ENCODE measurements at places on chromosomes 7 and 10. TPM values are rescaled to one million over a fixed set of nuclear protein-coding genes. Genes with fewer than 3 reads are reported as not detected.
A peak's percentile ranks its signal among the peaks of the same experiment; 100 is the strongest.

- peak; percentile 65 for DNase-seq
Observed at GRCh38 chr10:96987842-96988175, 155.7 kb downstream of the LCOR start.

DNA sequence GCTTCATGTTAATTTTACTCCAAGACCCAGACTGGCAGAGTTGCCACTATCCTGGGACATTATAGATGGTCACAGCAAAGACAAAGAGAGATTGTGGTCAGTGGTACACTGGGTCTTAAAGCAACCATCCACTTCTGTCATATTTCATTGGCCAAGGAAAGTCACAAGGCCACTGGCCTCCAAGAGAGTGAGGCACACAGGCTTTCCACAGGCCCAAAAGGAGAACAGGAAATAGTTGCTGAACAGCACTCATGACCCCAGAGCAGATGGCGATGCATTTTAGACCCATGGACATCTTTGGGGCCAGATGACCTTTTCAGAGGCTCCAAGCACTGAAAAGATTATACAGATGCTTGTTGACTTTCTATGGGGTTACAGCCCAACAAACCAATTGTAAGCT, 97.4 kb downstream of the ARID5B start:
- DNase-seq, result no peak

- no peak for DNase-seq
Observed at GRCh38 chr7:1665549-1666316, 4.3 kb upstream of the ELFN1 start.

Gene INTS1
- 58.5 TPM for total RNA-seq

Gene AGR2
- not detected for total RNA-seq

Gene GLRX3
- total RNA-seq, result 116 TPM

DNA sequence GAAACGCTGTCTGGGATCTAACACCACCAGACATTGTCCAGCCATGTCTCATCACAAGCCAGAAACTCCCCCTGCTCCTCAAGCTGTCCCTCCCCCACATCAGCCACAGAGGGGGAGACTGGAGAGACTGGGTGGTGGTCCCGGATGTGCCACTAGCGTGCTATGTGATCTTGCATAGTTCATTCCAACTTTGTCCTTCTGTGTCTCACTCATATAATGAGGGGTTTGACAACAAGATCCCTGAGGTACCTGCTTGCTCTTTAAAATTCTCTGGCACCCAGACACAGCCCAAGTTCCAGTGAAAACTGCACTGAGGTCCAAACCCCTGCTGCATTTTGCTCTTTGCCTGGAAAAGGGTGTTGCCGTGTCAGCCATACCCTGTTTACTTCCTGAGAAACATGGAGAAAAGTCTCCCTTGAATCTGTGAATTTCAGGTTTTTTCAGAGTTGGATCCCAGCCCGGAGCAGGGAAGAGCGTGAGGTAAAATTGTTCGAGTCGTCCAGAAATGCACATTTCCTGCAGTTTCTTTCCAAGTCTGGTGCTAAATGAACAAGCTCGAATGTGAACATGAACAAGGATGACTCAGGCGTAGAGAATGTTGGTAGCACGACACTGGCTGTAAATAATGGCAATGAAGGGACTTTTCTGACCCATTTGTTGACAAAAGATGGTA, 156.6 kb downstream of the CCDC3 start:
- peak; percentile 62 for DNase-seq

- no peak for DNase-seq
Observed at GRCh38 chr7:75657866-75658265, 80.9 kb downstream of the HIP1 start.

GRCh38 chr10:132223156-132223590, 36.4 kb downstream of the DPYSL4 start:
- peak; percentile 79 for DNase-seq

Gene UPK3B
- 0.24 TPM for total RNA-seq

DNA sequence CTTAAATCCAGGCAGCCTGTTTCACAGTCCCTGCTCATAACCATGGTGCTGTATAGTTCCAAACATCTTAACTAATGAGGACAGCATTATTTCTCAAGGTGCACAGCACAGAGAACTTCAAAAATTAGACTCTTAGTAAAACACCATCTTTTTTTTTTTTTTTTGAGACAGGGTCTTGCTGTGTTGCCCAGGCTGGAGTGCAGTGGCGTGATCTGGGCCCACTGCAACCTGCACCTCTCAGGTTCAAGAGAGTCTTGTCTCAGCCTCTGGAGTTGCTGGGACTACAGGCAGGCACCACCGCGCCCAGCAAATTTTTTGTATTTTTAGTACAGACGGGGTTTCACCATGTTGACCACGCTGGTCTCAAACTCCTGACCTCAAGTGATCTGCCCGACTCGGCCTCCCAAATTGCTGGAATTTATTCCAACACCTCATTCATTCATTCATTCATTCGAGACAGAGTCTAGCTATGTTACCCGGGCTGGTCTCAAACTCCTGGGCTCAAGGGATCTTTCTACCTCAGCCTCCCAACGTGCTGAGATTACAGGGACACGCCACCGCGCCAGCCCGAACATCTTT, 507 bp upstream of the TMEM254 start:
- DNase-seq, result no peak

- no peak for DNase-seq
Observed at GRCh38 chr10:25556457-25556856, 377.6 kb upstream of the MYO3A start.

GRCh38 chr7:81666209-81666608, 103.6 kb downstream of the HGF start:
- no peak for DNase-seq

- peak; percentile 82 for DNase-seq
Observed at GRCh38 chr10:68327889-68328786, 3.7 kb upstream of the HNRNPH3 start.

GRCh38 chr10:60414111-60414510, 24.4 kb upstream of the ANK3 start:
- peak; percentile 22 for DNase-seq

DNA sequence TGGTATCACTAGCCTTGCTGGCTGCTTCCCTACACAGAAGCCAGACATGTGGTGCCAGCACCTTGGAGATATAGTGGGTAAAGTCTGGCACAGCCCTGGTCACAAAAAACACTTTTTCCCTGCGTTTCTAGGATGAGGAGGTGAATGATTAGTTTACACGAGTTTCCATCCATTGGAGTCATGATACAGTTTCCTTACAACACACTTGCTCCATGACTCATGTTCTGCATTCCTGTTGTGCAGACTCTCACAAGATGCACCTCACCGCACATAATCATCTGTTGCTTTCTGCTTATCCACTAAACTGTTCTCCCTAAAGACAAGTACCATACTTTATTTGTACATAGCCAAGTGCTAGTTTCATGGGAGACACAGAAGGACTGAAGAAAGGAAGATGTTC, 747.1 kb upstream of the GALNT17 start:
- DNase-seq, result no peak

DNA sequence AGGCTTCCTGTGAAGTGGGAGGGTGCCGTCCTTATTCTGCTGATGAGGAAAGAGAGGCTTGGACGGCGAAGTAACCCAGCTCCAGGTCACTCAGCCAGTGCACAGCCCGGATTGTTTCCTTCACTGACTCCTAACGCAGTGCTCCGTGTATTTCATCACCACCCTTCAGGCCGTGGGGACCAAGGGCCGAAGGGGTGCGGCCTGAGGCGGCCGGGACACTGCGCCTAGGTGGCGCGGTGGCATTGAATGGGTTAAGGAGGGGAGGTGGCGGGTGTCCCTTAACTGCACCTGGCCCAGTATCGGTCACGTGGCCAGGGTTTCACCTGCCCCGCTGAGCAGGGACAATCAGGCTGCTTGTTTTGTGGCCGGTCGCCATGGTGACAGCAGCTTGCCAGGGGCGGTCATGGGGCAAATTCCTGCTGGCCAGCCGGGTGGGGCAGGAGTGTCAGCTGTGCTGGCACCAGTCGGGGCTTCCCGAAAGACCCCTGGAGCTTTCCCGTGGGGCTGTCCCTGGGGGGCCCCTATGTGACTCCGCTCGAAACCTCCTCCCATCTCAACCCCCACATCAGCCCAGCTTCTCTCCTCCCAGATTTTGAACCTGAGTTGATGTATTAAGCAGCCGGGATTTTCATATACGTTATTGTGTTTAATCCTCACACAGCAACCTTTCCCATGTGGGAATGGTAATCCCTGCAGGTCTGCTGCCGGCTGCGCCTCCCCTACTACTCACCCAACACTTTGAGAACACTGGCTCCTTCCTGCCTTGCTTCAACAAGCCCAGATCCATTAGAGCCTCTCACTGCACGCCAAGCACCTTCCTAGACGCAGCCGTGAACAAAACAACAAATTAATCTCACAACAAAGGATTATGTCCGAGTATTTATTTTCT, 4.4 kb upstream of the ABHD11 start:
- DNase-seq, result peak; percentile 83

Gene SFTPA1
- total RNA-seq, result not detected

Gene HABP2
- total RNA-seq, result not detected

- DNase-seq, result no peak
Observed at GRCh38 chr10:122657255-122657654, 42.4 kb downstream of the C10orf120 start.

DNA sequence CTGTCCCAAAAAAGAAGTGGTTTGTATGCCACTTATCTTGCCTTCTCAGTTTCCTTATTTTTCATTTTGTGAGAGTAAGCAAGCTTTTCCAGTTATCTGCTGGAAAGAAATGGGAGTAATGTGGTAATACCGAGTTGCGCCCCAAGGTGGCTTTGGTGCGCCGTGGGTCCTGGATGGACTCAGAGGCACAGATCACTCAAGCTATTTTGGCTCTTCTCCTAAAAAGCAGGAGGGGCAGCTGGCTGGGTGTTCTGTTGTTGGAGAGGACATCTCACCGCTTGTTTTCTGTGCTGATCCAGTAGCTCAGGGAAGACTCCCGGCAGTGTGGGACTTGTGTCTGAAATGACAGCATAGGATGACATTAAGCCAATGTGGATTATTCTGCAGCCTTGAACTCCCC, 16.4 kb downstream of the PRKRIP1 start:
- DNase-seq, result peak; percentile 80

DNA sequence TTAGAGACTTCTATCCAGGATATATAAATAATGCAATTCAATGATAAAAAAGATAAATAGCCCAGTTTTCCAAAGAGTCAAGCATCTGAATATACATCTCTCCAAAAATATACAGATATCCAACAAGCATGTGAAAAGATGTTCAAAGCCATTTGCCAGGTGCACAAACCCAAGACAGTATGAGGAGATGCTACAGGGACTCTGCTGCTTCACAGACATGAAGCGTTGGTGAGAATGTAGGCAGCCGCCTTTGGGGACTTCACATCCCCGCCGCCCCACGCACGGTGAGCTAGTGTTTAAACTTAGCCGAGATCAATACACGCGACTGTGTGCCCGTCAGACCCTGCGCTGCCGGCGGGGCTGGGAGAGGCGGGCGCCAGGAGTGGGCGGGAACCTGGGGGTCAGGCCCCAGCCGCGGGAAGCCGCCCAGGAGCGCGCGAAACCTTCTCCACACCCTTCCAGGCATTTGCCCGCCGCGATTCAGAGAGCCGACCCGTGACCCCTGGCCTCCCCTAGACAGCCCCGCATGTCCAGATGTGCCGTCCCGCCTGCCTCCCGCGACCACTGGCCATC, 927 bp upstream of the ALOX5 start:
- no peak for DNase-seq

DNA sequence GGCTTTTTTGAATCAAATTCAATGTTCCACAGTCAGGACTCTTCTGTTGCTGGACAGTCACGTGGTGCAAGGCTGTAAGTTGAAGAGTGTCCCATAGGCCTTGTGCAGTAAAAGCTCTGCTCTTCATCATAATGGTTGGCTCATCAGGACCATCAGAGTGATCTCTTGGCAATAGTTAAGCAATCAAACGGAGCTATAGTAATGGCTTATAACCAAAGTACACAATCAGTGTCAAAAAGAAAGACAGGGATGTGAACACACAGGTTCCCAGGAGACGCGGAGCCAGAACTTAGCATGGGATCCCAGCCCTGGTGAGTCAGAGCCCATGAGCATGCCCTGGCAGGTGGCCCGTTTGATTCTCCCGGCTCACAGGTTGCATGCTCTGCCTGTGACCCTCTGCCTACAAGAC, 10.8 kb upstream of the GPNMB start:
- DNase-seq, result peak; percentile 61

Gene PRKAR2B
- 0.08 TPM for total RNA-seq

- no peak for DNase-seq
Observed at GRCh38 chr10:65041307-65041706, 1520.1 kb downstream of the REEP3 start.

DNA sequence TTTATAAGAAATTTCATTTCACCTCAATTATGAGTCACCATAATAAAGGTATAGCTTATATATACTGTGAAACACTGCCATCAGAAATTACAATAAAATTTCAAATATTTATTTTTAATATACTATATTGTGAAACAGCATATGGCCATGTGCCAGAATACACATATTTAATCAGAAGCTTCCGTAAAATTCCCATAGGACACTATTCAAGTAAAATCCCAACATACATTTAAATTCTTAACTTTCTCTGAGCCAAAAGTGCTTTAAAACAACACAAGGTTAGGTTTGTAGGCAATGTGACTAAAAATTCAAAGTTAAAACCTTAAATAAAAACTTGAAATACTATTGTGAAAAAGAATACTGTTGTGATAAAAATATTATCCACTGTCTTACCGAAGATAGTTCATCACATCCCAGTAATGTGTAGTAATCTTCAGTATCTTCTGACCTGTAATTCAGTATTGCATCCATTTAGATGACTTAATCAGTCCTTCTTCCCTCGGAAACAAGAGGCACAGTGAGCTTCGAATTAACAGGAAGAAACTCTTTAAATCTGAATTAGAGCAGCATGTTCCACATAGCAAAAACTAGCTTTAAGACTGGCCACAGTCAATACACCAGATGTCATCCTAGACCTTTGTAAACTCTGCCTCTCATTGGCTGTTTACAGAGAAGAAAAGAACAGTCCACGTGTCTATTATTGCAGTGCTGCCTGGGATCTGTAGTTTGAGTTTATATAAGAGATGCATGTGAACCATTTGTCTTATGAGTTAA, at the start of gene DNAJC12:
Gene DNAJC12, minus strand, starts transcription at position 648 of the 774 bp plus-strand sequence. Its CDS starts 177 bp downstream, at position 471.
- DNase-seq, result peak; percentile 73

Measured in myocyte (in vitro differentiated cells).